ENCODE measurements at places on chromosomes 7 and 10. TPM values are rescaled to one million over a fixed set of nuclear protein-coding genes. Genes with fewer than 3 reads are reported as not detected.

DNA sequence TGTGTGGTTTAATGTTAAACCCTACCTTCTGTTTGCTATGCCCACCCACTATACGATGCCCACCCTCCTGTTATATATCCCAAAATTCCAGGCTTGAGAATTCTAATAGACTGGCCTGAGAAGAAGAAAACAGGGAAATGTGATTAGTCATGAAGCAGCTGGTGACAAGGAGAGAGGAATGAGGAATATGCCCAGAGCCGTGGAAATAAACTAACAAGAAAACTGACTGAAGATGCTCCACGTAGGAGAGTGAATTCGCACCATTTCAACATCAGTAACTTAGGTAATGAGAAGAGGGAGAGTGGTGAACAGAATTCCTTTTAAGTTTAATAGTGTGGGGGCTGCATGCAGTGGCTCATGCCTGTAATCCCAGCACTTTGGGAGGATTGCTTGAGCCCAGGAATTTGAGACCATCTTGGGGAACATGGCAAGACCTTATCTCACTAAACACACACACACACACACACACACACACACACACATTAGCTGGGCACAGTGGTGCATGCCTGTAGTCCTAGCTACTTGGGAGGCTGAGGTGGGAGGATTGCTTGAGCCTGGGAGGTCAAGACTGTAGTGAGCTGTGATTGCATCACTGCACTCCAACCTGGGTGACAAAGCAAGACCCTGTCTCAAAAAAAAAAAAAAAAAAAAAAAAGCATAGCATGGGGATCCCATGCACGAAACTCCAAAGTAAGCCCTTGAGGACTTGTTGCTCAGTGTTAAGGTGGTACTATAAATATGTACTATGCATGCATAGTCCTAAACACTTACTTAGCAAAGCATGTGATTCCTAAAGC is 16.1 kb upstream of the SYPL1 start:
- H3K27ac ChIP-seq: no peak overlapping the region
- no peak overlapping the region for H3K4me3 ChIP-seq
- no peaks in the 10 kb centered on the region for H3K27me3 ChIP-seq
- no peak for DNase-seq

OPALIN gene
- not detected for total RNA-seq

DNA sequence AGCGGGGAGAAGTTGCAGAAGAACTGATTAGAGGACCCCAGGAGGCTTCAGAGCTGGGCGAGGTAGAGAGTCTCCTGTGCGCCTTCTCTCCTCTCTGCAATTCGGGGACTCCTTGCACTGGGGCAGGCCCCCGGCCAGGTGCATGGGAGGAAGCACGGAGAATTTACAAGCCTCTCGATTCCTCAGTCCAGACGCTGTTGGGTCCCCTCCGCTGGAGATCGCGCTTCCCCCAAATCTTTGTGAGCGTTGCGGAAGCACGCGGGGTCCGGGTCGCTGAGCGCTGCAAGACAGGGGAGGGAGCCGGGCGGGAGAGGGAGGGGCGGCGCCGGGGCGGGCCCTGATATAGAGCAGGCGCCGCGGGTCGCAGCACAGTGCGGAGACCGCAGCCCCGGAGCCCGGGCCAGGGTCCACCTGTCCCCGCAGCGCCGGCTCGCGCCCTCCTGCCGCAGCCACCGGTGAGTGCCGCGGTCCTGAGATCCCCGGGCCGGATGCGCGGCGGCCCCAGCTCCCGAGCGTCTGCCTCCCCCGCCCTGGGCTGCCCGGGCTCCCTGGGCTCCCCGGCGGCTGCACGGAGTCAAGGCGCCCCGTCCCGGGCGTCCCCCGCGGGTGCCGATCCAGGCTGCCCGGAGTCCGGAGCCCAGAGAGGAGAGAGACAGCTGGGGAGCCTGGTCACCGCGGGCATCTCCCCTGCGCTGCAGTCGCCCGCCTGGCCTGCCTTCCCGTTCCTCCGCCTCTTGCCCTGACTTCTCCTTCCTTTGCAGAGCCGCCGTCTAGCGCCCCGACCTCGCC is at the start of gene PLAU:
TSS of gene PLAU (plus strand) at position 369 of the 789 bp plus-strand sequence. CDS start 424 bp downstream, outside the sequence.
- peak; percentile 71 for DNase-seq
- peaks cover 4% of the 10 kb centered on the region for H3K36me3 ChIP-seq
- peaks cover 67% of the 10 kb centered on the region for H3K27me3 ChIP-seq
- H3K4me1 ChIP-seq: peaks cover 33% of the 10 kb centered on the region
- H3K27ac ChIP-seq: peak within 1 kb of the TSS; percentile 82

PNLIPRP2 gene
- not detected for total RNA-seq

LIPK gene
- total RNA-seq: not detected

DNA sequence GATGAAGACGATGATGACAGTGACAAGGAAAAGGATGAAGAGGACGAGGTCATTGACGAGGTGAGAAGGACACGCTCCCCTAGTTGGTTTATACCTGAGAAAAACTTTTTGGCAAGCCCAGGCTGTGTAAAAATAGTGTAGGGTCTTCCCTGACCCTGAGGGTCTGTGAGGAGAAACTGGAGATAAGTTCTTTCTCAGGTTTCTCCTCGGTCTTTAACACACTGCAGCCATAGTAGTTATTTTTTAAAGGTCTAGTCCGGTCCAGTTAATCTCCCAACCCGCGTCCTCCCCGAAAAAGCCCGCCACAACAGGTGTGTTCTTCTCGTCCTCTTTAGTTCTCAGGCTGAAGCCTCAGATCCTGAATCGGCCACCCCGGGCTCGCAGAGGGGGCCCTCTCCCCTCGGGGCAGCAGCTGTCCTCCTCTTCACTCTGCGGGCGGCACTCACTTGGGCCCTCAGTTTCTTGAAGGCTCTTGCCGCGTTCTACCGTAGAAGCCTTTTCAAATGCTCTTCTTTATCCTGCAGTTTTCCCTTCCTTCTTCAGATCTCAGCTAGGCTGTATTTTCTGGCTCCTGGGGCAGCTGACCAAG is 411 bp downstream of the BCCIP start:
- no peak overlapping the region for H3K27ac ChIP-seq
- H3K27me3 ChIP-seq: no peaks in the 10 kb centered on the region
- no peak overlapping the region for H3K4me3 ChIP-seq
- DNase-seq: peak; percentile 43
- peaks cover 13% of the 10 kb centered on the region for H3K36me3 ChIP-seq
- H3K4me1 ChIP-seq: peaks cover 21% of the 10 kb centered on the region

- DNase-seq: no peak
- H3K4me3 ChIP-seq: no peak overlapping the region
- H3K36me3 ChIP-seq: no peaks in the 10 kb centered on the region
Measured at GRCh38 chr7:31263338-31263737, 77.2 kb downstream of the NEUROD6 start.

GRCh38 chr7:158410720-158411119 is 176.9 kb downstream of the PTPRN2 start:
- H3K4me1 ChIP-seq: no peaks in the 10 kb centered on the region
- no peak overlapping the region for H3K4me3 ChIP-seq
- no peaks in the 10 kb centered on the region for H3K27me3 ChIP-seq
- no peaks in the 10 kb centered on the region for H3K36me3 ChIP-seq
- DNase-seq: peak; percentile 15

DNA sequence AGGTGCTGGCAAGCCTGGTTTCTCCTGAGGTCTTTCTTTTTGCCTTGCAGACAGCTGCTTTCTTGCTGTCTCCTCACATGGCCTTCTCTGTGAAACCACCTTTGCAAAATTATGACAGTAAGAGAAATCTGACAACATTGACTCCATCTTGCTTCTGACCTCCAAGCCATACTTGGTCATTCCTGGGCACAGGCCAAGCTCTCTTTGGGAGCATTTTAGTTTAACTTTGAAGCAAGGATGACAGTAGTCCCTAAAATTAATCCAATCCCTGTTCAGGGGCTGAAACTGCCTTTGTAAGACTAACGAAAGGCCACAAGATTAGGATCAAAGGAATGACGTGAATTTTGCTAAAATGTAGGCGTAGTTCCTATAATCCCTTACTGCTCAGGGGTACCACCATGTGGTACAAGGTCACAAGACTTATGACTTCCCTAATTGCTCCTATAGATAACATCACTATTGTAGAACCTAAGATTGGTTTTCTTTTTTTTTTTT is 25.1 kb upstream of the NRBF2 start:
- H3K27ac ChIP-seq: no peak overlapping the region
- no peak for DNase-seq
- H3K4me3 ChIP-seq: no peak overlapping the region
- peaks cover 5% of the 10 kb centered on the region for H3K27me3 ChIP-seq
- no peaks in the 10 kb centered on the region for H3K36me3 ChIP-seq

EN2 gene
- not detected for total RNA-seq

FXYD4 gene
- not detected for total RNA-seq

OAT gene
- total RNA-seq: 25.3 TPM

- H3K36me3 ChIP-seq: no peaks in the 10 kb centered on the region
- no peak overlapping the region for H3K27ac ChIP-seq
- H3K4me3 ChIP-seq: no peak overlapping the region
- no peaks in the 10 kb centered on the region for H3K4me1 ChIP-seq
- no peak for DNase-seq
- no peaks in the 10 kb centered on the region for H3K27me3 ChIP-seq
Measured at GRCh38 chr7:116984917-116985316, 31.6 kb downstream of the ST7 start.

DNA sequence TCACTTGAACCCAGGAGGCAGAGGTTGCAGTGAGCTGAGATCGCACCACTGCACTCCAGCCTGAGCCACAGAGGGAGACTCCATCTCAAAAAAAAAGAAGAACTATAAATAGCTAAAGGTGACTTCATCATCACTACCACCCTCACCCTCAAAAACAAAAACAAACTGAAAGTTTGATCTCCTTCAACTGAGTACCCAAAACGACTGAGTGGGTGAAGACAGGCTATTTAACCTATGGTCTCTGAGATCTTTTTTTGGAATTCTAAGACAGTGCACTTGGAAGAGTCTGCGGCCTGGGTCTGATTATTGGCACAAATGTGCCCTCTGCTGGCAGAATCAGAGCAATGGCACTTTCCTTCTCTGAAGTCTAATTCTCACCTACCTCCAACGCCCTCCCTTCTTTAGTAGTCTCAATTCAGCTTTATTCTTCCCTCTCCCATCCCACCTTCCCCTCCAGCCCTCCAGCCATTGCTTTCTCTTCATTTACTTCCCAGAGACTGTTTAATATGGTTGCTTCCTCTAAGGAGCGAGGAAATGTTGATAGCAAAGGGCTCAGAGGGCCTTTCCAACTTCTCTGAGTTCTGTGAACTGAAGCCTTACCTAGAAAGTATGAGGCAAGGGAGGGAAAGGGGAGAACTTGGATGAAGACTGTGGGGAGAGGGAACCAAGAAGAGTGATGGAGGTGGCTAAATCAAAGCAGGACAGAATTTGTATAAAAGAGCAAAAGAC is 2.9 kb upstream of the MYOZ1 start:
- peak overlapping the region; percentile 72 for H3K27ac ChIP-seq
- H3K4me3 ChIP-seq: peak overlapping the region; percentile 23
- peaks cover 16% of the 10 kb centered on the region for H3K4me1 ChIP-seq
- peak; percentile 49 for DNase-seq

DNA sequence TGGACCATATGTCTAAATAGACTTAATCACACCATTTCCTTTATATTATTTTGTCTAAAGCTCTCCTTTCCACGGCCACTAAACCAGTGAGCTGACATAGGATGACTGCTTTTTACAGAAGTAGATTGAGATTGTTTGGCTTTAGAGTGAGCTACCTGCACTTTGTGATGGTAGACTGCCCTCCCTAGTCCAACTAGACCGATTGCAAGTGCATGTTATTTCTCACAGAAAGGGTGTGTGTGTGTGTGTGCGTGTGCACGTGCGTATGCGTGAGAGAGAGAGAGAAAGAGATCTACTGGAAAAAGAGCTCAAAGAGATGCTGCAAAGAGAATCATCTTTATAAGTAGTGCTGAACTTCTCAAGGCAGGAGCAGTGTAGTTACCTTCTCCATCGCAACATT is 60.7 kb downstream of the VCL start:
- H3K27me3 ChIP-seq: no peaks in the 10 kb centered on the region
- no peak for DNase-seq
- H3K36me3 ChIP-seq: peaks cover 3% of the 10 kb centered on the region
- peak overlapping the region; percentile 21 for H3K27ac ChIP-seq
- H3K4me3 ChIP-seq: peak overlapping the region; percentile 41
- H3K4me1 ChIP-seq: peaks cover 28% of the 10 kb centered on the region

All from activated naive CD8-positive, alpha-beta T cell treated with anti-CD3 and anti-CD28 coated beads, Interleukin-2, amount 10 ng/mL, durations not matched to agents 7 days and 5 days (primary cell).